ENCODE measurements at places on chromosomes 4 and X.

GRCh38 chrX:76148753-76149152, 24.1 kb upstream of the PBDC1 start:
- DNase-seq: no peak

GRCh38 chr4:13912966-13913365, 285.4 kb upstream of the BOD1L1 start:
- no peak for DNase-seq

DNA sequence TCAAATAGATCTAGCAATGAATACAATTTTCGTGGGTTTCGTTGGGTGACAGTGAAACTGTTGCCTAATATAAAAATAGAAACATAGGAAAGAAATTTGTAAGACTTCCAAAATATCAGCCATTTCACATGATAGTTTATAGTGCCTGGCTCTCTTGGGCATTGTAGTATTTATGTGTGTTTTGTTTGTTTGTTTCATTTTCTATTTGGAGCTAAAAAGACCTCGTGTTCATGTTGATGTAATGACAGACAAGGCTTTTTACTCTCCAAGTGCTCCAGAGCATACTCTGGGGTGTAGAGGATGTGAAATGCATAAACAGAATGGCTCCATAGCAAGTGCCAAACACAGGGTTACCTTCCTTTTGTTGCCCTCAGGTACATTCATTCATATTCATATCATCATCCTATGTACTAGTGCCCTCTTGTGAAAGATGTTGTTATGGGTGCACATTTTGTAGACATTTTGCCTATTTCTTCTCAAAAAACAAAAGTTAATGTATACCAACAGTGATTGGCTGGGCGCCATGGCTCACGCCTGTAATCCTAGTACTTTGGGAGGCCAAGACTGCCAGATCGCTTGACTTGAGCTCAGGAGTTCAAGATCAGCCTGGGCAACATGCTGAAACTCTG, 100.7 kb upstream of the AMOT start:
- DNase-seq: no peak

DNA sequence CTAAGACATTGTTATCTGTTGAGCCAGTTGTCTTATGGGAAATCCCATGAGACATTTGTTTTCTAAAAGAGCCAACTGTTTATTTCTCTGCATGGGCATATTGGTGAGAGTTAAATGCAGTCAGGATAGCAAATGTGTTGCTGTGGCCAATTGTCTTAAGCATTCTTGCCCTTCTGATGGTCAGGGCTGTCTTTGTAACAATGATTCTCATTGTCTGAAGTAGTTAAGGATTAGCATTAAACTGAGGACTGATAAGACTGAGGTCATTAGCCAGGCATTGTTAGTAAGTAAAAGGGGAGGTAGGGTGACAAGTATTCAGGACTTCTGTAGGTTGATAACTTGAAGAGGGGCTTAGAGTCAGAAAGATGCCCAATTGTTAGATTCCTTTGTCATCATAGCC, 11.2 kb upstream of the MORF4L2 start:
- no peak for DNase-seq

- no peak for DNase-seq
Measured at GRCh38 chr4:53128706-53129357, 237.0 kb downstream of the SCFD2 start.

DNA sequence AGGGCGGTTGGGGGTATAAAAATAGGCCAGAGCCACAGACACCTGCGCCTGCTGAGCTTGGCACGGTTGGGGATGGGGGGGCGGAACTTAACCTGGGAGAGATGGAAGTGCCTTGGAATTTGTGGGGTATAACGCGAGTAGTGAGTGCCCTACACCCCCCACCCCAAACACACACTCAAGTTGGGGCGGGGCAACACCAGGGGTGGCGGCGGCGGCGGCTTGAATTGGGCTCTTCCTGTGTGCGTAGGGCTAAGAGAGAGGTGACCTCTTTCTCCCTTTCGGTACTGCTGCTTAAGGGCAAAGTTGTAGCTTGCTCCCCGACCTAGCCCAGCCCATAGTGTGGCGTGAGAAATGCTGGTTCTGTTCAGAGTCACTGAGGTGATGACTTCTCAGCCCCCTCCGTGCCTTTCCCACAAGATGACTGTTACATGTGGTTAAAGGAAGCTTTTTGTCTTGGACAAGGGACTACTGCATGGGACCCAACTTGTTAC, 839 bp downstream of the STK26 start:
- DNase-seq: no peak

DNA sequence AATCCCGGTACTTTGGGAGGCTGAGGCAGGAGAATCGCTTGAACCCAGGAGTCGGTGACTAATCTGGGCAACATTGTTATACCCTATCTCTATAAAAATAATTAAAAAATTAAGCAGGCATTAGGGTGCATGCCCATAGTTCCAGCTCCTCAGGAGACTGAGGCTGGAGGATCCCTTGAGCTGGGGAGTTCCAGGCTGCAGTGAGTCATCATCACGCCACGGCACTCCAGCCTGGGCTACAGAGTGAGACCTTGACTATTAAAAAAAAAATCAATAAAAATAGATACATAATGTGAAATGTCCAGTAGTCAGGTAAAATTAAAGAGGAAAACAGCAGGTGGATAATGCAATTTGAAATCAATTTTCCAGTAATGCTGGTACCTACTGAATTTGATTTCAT, 14.6 kb downstream of the ADGRL3 start:
- no peak for DNase-seq

- DNase-seq: no peak
Measured at GRCh38 chr4:14596028-14596427, 406.3 kb upstream of the CPEB2 start.

DNA sequence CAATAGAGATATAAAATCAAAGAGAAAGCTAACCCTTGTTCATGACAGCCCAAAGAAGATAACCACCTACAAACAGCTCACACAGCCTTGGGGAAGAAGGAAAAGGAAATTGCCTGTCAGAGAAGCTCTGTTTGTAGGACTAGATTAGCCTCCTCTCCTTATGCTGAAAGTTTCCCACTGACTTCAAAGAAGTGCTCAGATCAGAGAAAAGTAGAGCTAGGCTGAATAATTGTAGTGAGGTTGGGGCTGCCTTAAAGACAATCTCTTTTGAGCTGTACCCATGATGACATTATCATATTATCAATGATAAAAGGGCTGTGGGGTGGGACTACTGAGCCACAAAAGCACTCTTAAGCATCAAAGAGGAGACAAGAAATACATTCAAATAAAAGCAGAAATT, 223.0 kb upstream of the GALNT7 start:
- DNase-seq: no peak

Measured in AG08396 (cell line).